ENCODE measurements at places on chromosomes 4 and X. TPM values are rescaled to one million over a fixed set of nuclear protein-coding genes. Genes with fewer than 3 reads are reported as not detected.

GRCh38 chr4:151418385-151418784, 9.4 kb downstream of the FHIP1A start:
- H3K4me3 ChIP-seq, result no peak overlapping the region
- no peak overlapping the region for H3K27ac ChIP-seq
- no peak for DNase-seq
- H3K4me1 ChIP-seq, result no peaks in the 10 kb centered on the region
- no peaks in the 10 kb centered on the region for H3K27me3 ChIP-seq

- no peaks in the 10 kb centered on the region for H3K4me1 ChIP-seq
- no peaks in the 10 kb centered on the region for H3K27me3 ChIP-seq
- H3K4me3 ChIP-seq, result no peak overlapping the region
- DNase-seq, result no peak
- no peak overlapping the region for H3K27ac ChIP-seq
Observed at GRCh38 chr4:54527532-54527931, 130.2 kb upstream of the KIT start.

- no peak overlapping the region for H3K27ac ChIP-seq
- DNase-seq, result no peak
- no peak overlapping the region for H3K4me3 ChIP-seq
- no peaks in the 10 kb centered on the region for H3K36me3 ChIP-seq
- H3K4me1 ChIP-seq, result no peaks in the 10 kb centered on the region
Observed at GRCh38 chr4:150950657-150951288, 64.3 kb downstream of the LRBA start.

DNA sequence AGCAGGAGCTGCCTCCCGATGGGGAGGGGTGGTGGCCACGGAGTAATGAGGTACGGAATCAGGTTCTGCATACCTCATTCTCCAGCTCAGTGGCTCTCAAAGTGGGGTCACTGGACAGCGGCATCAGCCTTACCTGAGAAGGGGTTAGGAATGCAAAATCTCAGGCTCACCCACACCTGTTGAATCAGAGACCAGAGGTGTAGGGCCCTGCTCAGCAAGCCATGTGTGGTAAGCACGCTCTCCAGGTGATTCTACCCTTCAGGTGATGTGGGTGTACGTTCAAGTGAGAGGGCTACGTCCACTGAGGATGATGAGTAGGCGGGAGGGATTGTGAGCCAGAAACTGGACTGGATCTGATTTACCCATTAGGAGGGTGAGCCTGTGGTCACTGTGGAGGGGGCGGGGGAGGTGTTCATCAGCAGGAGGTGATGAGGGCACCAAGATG, 65.8 kb downstream of the ANAPC4 start:
- DNase-seq, result no peak
- no peak overlapping the region for H3K4me3 ChIP-seq
- no peaks in the 10 kb centered on the region for H3K27me3 ChIP-seq
- H3K27ac ChIP-seq, result no peak overlapping the region

DNA sequence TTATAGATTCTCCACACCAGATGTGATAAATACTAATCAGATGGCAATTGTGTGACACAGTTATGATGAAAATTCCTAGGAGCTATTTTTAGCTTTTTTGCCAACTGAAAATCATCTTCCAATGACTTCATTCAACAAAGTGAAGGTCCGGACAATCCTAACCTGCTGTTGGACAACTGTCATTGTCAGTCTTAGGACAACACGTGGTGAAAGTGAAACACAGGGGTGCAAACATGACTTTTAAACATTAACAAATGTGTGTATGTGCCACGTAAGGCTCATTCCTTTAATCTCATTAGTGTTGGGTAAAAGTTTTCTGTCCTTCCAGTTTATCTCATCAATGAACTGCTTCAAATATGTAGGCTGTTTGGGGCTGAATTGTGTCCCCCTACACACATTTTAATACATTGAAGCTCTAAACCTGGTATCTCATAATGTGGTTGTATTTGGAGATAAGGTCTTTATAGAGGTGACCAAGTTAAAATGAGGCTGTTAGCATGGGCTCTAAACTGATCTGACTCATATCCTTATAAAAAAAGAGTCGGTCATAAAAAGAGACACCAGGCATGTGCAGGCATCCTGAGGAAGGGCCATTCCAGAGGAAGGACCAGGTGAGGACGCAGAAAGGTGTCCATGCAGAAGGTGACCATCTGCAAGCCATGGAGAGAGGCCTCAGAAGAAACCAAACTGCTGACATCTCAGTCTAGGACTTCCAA, 41.2 kb upstream of the SMAD1 start:
- no peaks in the 10 kb centered on the region for H3K27me3 ChIP-seq
- no peaks in the 10 kb centered on the region for H3K36me3 ChIP-seq
- no peaks in the 10 kb centered on the region for H3K4me1 ChIP-seq
- H3K27ac ChIP-seq, result no peak overlapping the region

DNA sequence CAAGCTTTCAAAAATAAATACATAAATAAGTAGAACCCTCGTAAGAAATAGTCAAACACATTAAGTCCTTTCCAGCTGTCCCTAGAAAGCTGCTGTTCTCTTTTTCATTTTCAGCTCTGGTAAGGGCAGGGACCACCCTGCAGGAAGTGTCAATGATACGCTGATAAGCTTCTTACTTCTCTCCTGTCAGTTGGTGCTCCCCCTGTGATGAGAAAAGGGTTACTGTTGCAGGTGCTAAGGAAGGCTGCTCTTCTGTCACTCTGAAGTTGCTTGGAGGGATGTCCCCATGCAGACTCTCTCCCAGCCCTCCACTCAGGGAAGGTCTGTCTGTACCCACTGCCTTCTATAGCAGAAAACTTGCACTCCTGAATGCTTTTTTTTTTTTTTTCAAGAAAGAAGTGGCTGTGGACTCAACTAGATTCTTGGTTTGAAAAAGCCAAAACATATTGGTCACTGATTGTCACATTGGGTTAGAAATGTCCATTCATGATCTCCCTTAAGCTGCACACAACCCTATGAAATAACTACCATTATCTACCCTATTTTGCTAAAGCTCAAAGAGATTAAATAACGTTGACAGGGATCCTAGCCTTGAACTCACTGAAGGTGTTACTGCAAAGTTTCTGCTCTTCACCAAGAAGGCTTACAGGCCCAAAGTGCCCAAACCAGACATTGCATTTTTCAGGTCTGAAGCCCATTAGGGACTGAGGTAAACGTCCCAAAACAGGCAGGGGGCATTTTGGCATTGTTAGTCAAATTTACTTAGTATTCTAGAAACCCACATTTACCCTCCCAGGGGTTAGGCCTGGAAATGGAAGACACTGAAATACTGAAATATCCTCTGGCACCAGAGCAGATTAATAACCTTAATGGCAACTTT, 1.2 kb downstream of the CXCL3 start:
- no peak for DNase-seq
- no peaks in the 10 kb centered on the region for H3K4me1 ChIP-seq
- H3K36me3 ChIP-seq, result no peaks in the 10 kb centered on the region
- H3K4me3 ChIP-seq, result no peak overlapping the region

GRCh38 chr4:184898793-184899192, 73.0 kb upstream of the ACSL1 start:
- no peaks in the 10 kb centered on the region for H3K27me3 ChIP-seq
- no peak for DNase-seq
- H3K4me3 ChIP-seq, result no peak overlapping the region
- no peaks in the 10 kb centered on the region for H3K36me3 ChIP-seq
- H3K4me1 ChIP-seq, result no peaks in the 10 kb centered on the region

GRCh38 chr4:41678951-41679350, 69.6 kb downstream of the PHOX2B start:
- no peaks in the 10 kb centered on the region for H3K36me3 ChIP-seq
- H3K4me1 ChIP-seq, result no peaks in the 10 kb centered on the region
- H3K4me3 ChIP-seq, result no peak overlapping the region
- no peaks in the 10 kb centered on the region for H3K27me3 ChIP-seq

DNA sequence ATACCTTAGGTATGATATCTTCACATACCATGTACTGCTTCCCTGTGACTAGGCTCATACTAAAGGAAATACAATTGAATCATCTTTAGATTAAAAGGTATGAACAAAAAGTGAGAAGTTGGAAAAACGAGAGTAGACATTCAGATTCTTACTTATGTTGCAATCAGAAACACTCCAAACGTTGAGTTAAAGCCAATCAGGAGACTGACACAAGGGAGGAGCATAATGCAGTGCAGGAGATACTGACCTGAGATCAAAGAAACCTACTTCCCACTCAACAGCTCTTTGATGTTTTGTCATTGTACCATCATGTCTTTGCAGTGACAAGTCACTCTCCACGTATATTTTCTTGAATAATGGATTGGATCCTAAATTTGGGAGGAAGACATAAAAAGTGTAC, 8.9 kb upstream of the PCDH18 start:
- H3K36me3 ChIP-seq, result no peaks in the 10 kb centered on the region
- DNase-seq, result no peak
- no peak overlapping the region for H3K4me3 ChIP-seq
- H3K4me1 ChIP-seq, result no peaks in the 10 kb centered on the region
- no peak overlapping the region for H3K27ac ChIP-seq

DNA sequence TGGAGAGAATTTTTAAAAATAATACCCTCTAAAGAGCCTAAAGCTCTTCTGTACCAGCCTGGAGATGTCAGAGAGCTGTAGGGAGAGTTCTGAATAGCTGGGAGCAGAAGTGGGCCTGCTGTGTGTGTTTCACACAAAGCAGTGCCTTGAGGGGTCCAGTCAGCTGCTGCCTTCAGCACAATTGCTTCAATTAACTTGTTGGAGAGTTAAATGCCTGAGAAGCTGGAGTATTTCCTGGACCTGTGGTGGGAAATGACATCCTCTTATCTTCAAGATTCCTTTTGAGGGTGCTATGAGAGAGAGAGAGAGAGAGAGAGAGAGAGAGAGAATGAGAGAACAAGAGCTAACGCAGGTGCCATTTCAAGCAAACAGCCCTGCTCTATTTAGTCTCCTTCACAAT, 96.2 kb upstream of the IL1RAPL2 start:
- H3K27ac ChIP-seq, result no peak overlapping the region
- no peaks in the 10 kb centered on the region for H3K36me3 ChIP-seq
- H3K4me3 ChIP-seq, result no peak overlapping the region
- no peaks in the 10 kb centered on the region for H3K4me1 ChIP-seq
- DNase-seq, result no peak
- no peaks in the 10 kb centered on the region for H3K27me3 ChIP-seq

DNA sequence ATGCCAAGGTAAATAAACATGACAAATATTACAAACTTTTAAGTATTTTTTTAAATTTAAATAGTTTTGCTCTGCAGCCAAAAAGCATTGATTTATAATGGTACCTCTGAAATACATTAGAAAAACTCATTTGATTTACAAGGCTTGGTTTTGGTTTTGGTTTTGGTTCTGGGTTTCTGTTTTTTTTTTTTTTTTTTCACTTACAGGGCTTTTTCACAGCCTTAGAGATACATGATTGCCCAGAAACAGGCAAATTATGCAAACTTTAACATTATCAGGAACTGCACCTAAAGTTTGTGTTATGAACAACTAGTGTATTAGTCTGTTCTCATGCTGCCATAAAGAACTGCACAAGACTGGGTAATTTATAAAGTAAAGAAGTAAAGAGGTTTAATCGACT, 196.4 kb upstream of the DDX53 start:
- no peak overlapping the region for H3K27ac ChIP-seq
- no peaks in the 10 kb centered on the region for H3K27me3 ChIP-seq
- no peak for DNase-seq
- H3K4me3 ChIP-seq, result no peak overlapping the region

GRCh38 chr4:163167333-163167626, 590 bp upstream of the NAF1 start:
- H3K36me3 ChIP-seq, result no peaks in the 10 kb centered on the region
- H3K4me3 ChIP-seq, result peak overlapping the region; percentile 69
- DNase-seq, result no peak
- H3K4me1 ChIP-seq, result peaks cover 5% of the 10 kb centered on the region
- H3K27ac ChIP-seq, result peak overlapping the region; percentile 98

DNA sequence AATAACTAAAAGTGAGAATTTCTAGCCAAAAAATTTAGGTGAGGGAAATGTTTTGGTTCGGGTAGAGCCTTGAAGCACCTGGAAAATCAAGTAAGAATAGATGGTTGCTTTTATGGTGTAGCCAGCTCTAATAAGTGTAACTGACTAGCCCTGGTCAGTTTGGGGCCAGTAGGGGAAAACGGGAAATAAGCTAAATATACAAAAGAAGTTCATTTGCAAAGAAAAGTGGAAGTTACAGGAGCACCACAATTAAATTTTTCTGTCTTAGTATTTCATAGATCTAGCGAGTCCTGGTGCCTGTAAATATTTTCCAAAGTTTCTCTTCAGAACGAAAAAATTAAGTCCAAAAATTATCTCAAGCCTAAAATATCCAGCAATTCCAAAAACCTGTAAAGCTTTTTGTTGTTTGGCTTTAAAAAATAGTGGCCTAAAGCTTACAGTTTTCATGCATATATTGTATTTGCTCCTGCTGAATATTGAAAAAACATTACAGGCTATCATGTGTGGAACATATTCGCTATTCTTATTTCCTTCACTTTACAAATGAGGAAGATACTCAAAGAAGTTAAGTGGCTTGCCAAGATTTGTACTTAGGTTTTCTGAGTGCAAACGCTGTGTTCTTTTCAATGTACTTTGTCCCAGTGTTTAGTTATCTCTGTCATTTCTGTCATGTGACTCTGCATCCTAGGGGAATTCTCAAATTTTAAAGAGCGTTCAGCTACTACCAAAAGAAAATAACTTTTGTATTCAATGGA, 7.3 kb upstream of the PTPN13 start:
- H3K27ac ChIP-seq, result no peak overlapping the region
- no peaks in the 10 kb centered on the region for H3K36me3 ChIP-seq
- DNase-seq, result no peak
- H3K27me3 ChIP-seq, result no peaks in the 10 kb centered on the region
- H3K4me3 ChIP-seq, result no peak overlapping the region
- H3K4me1 ChIP-seq, result no peaks in the 10 kb centered on the region

GRCh38 chrX:9147086-9147485, 113.2 kb upstream of the FAM9B start:
- no peaks in the 10 kb centered on the region for H3K4me1 ChIP-seq
- DNase-seq, result no peak
- no peak overlapping the region for H3K4me3 ChIP-seq
- H3K36me3 ChIP-seq, result no peaks in the 10 kb centered on the region
- no peak overlapping the region for H3K27ac ChIP-seq

DNA sequence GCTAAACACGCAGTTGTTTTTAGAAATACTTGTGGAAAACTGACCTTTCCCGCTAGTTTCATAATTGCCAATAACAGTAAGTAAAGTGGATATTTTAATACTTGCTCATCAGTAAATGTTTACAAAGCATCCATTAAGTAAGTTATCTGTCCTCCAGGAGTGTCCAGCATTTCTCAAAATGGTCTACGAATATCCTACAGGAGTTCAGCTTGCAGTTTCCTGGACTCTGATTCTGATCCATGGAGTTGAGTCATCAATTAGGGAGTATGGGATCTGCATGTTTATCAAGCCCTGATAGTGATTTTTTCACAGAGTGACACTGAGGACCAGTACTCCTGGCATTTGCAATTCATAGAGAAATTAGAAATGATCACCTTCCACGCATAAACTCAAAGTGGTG, 325.2 kb upstream of the AADAT start:
- no peaks in the 10 kb centered on the region for H3K36me3 ChIP-seq
- H3K4me1 ChIP-seq, result no peaks in the 10 kb centered on the region
- no peaks in the 10 kb centered on the region for H3K27me3 ChIP-seq
- no peak overlapping the region for H3K4me3 ChIP-seq

The SRPX2 gene
- not detected for total RNA-seq

The HDX gene
- total RNA-seq, result 1.3 TPM

The RAB28 gene
- 9.2 TPM for total RNA-seq

The ANXA10 gene
- total RNA-seq, result not detected

The CPEB2 gene
- 14.9 TPM for total RNA-seq

The PDZD4 gene
- 10.5 TPM for total RNA-seq

The AWAT2 gene
- not detected for total RNA-seq

The ADGRG4 gene
- not detected for total RNA-seq

The SSX2 gene
- total RNA-seq, result not detected
